ENCODE measurements at places on chromosomes 2 and 18.
A peak's percentile ranks its signal among the peaks of the same experiment; 100 is the strongest.

DNA sequence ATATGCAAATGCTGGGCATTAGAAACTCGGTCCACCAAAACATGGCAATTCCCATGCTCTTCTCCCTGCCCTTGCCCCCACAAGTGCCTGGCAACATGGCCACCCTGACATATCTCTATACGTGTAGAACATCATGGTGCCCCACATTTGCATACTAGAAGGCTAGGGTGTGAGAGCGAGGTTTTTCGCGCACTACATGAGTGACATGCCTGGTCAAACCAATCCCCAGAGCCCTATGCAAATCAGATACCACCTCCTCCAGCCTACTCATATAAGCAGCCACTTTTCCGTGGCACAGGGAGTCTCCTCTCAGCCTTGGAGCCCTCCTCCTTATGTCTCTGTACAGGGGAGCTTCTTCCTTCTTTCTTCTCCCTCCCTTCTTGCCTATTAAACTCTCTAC is 296.1 kb upstream of the GULP1 start:
- no peak for DNase-seq

DNA sequence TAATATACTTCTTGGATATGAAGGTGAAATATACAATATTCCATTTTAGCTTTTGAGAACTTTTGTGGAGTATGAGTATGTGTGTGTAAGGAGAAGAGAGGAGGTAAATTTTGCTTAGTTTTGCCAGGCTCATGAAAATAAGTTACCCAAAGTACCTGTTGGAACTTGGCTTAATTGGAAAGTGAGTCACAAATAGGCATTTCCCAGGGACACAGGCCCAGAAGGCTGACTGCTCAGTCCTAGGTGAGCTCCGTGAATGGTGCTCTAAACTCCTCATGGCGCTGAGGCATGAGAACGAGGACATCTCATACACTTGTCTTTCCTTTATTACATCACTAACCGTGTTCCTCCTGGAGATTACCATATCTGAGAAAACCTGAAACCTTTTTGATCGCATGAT is 148.5 kb upstream of the RAB12 start:
- DNase-seq, result no peak

DNA sequence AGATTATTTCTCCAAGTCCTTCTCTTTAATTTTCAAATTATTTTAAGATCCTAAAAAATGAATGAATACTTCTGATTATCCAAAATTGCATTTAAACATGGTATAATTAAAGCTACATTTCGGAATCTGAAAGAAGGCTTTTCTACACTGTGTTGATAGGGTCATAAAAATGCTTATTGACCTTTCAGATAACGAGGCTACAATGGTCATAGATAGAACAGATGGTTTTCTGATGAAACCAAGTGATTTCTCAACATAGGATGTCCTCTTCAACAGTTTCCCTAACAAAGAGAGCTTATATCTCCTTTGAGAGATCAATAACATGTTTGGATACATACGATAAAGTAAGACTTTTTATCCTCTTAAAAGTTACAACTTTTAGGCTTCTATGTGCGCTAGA is 201.1 kb downstream of the PTH2R start:
- no peak for DNase-seq

GRCh38 chr2:168920504-168921157 is 19.5 kb downstream of the G6PC2 start:
- peak; percentile 6 for DNase-seq

- DNase-seq, result no peak
Observed at GRCh38 chr2:215528555-215528954, 92.7 kb upstream of the FN1 start.

DNA sequence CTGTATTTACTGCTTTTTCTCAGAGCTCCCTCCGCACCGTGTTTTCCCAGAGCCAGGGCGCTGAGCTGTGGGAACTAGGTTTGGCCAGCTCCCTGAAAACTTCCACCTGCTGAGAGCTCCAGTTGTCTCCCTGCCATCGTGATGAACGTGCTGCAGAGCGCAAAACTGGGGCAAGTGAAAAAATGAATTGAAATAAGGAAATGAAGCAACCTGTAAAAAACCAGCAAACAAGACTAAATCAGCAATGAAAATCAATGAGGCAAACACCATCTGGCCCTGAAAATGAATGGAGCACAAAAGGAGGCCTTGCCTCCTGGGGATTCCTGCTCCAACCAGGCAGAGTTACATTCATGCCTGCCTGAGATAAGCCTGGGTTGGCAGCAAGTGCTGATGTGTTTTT is 129.9 kb downstream of the MARCHF4 start:
- DNase-seq, result peak; percentile 92

DNA sequence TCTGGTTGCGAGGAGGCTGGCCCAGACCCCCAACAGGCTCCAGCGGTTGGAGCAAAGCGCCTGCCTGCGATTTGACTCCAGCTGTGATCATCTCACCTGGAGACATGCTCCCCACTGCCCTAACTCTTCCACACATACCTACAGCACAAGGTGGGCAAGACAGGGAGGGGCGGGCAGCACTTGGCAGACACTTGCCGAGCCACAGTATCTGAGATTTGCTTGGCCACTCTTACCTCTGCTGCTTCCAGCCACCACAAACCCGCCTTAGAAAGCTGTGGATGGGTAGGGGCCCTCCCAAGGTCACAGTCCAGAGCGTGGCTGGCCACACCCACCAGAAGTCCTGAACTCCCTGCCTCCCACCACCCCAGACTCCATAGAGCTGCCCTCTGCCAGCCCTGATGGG is 8.2 kb downstream of the CYP26B1 start:
- DNase-seq, result no peak

DNA sequence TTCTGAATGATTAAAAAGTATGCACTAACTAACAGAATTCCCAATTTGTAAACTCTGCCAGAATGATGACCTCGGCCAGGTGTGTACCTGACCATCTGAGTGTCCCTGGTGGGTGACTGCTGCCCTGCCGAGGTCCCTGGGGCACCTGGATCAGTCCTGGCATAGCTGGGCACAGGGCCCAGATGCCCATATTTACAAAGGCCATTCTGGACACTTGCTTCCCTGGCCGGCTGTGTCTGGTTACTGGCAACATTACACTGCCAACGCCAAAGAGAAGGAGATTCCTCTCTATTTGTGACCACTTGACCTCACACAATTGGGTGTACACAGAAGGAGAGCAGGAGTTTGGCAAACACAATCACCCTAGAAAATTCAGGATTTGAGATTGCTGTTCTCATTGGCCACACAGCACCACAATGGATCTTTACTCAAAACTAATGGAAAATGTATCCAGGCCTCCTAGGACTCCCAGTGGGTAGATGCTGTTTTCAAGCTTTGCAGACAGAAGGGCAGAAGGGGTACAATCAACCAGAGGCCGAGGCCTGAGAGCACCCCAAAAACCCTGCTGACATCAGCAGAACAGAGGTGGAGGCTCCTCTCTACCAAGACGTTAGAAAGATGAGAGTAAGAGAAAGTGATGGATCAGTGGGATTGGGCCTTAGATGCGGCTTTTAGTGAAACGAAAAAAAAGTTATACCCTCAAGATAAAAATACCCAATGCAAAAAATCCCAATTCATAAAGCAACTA is 58.3 kb upstream of the PXDN start:
- DNase-seq, result no peak

DNA sequence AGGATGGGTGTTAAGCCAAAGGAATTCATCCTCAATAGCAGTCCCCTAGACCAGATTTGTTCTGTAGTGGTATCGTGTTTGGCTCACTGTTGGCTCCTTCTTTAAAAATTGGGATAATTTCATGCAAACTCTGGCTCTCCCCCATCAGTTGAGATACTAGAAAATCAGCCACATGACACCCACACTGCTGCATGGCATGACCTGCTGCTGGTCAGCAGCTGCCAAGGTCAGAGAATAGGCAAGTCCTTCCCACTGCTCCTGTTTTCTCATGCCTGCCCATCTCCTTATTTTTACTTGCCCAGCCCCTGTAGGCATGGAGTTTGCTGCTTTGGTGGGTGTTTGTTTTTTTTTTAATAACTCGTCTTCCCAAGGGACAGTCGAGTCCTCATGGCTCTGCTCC is 1.0 kb upstream of the SNRNP200 start:
- no peak for DNase-seq

DNA sequence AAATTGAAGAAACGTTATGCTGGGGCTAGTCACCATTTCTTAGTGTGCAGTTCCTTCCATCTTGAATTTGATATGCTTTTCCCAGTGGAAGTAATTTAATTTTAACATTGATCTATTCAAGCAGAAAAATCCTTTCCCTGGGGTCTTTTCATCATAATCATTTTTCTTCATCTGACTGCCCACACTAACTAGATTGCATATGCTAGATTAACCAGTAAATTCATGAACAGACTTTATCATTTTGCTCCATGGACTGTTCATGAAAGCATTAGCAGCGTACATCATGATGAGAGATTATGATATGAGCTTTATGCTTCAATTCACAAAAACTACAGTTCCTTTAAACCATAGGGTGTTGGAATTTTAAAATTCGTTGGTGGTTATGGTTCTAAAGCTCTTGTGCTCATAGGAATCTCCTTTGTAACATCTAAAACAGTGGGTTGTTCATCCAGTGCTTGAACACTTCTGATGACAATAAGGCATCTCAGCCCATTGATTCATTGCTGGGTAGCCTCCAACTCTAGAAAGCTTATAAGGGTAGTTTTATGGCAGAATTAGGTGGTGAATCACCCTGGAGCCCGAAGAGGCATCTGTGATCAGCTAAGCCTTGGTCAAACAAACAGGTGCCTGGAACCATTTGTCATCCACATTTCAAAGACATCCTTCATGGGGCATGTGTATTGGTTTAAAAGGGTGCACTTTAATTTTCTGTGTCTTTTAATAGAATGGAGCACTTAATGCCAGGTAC is 77.2 kb upstream of the NDUFV2 start:
- DNase-seq, result no peak

- DNase-seq, result no peak
Observed at GRCh38 chr2:217983276-217984233, 19.2 kb downstream of the TNS1 start.

DNA sequence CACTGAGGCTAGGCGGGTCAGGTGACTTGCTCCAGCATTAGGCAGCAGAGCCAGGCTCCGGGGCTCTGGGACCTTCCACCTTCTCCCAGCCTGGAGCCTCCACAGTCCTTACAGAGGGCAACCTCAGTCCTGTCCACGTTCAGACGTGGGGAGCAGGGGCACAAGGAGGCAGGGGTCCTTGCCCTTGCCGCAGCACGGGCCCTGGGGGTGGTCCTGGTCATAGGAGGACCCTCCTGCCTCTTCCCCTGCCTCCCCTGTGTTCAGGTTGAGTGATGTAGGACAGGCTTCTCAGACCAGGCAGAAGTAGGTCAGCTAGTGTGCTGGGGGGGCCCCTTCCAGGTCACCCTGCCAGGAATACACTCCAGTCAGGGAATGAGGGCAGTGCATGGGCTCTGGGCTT is 5.4 kb upstream of the ARHGEF4 start:
- no peak for DNase-seq

DNA sequence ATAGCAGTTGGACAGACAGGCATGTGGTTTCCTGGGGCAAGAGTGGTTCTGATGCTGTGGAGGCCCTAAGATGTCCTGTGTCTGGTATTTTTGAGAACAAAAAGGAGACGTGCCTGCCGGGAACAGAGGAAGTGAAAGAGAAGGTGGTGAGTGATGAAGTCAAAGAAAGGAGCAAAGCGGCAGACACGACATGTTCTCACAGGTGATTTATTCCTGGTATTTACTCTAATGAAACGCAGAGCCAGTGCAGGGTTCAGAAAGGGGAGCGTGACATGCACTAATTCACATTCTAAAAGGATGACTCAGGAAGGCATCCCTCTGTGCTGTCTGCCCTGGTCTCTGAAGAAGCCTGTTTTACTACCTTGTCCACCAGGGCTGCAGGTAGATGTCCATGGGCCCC is 211.0 kb downstream of the KCNE4 start:
- DNase-seq, result no peak

GRCh38 chr2:199928626-199929025 is 17.5 kb downstream of the C2orf69 start:
- no peak for DNase-seq

DNA sequence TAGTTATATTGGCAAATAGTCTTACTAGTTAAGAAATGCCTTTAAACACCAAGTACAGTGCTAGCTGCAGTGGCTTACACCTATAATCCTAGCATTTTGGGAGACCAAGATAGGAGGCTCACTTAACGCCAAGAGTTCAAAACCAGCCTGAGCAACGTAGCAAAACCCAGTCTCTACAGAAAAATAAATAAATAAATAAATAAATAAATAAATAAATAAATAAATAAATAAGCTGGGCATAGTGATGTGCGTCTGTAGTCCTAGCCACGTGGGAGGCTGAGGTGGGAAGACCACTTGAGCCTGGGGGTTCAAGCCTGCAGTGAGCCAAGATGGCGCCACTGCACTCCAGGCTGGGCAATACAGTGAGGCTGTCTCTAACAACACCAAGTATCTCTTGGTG is 158.6 kb upstream of the ALPP start:
- DNase-seq, result no peak

- DNase-seq, result no peak
Observed at GRCh38 chr2:12097859-12098258, 351.4 kb downstream of the LPIN1 start.

- no peak for DNase-seq
Observed at GRCh38 chr2:20434588-20435294, 12.1 kb upstream of the RHOB start.

GRCh38 chr18:58431215-58431614 is 197.7 kb downstream of the ALPK2 start:
- no peak for DNase-seq

- peak; percentile 46 for DNase-seq
Observed at GRCh38 chr2:205766779-205767359, 84.6 kb downstream of the NRP2 start.

DNA sequence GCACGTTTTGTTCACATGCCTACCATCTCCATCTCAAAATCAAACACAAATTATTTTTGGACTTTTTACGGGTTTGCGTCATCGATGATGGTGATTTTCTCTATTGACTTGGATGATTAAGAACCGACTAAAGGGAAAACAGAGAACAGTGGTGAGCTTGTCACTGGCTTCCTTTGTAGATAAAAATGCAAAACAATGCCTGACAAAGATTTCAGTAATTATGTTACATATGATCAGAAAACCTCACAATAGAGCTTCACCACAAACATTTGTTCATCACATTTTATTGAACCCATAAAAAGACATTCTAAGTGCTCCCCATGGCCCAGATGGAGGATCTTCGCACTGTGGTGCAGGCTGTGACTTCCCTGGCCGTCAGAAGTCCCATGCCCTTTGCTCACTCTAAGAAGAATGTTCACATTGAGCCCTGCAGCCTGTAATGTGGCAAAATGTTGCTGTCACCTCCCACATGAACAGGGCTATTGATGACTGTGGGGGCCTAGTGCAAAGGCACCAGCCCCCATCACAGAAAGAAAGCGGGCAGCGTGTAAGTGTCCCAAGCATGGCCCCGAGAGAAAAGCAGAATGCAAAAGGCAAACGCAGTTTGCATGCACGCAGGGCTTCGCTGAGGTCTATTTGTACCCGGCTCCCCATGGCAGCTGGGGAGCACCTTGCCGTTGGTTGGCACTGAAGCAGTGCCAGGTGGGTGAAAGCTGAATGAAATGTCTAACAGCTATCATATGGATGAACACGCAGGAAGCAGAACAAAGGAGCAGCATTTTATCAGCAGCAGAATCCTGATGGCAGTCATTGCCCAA is 60.6 kb downstream of the BCL2 start:
- DNase-seq, result peak; percentile 41

DNA sequence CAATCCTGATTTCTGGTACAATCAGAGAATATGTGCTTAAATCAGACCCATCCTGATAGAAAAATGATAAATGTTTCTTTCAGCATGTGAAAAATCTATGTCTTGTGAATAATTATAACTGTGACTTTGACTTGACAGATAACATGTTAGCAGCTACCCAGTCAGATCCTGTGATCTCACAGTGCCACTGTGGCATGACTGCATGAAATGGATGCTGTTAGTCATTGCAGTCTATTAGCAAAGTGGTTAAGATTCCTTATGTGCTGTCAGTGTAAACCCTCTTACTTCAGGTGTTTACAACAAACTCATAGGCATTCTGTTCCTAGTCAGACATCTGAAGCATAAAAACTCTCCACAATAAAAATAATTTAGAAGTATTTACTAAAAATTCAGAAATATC is 244.6 kb upstream of the RND3 start:
- no peak for DNase-seq
